ENCODE measurements at places on chromosomes 4 and X.

- no peak for DNase-seq
Measured at GRCh38 chrX:74242484-74243138, 61.4 kb upstream of the ZCCHC13 start.

GRCh38 chr4:14568351-14568750 is 433.9 kb upstream of the CPEB2 start:
- DNase-seq: no peak

GRCh38 chrX:110852180-110852579 is 56.6 kb upstream of the CHRDL1 start:
- peak; percentile 34 for DNase-seq

- DNase-seq: no peak
Measured at GRCh38 chr4:148445071-148445859, 3.1 kb upstream of the NR3C2 start.

DNA sequence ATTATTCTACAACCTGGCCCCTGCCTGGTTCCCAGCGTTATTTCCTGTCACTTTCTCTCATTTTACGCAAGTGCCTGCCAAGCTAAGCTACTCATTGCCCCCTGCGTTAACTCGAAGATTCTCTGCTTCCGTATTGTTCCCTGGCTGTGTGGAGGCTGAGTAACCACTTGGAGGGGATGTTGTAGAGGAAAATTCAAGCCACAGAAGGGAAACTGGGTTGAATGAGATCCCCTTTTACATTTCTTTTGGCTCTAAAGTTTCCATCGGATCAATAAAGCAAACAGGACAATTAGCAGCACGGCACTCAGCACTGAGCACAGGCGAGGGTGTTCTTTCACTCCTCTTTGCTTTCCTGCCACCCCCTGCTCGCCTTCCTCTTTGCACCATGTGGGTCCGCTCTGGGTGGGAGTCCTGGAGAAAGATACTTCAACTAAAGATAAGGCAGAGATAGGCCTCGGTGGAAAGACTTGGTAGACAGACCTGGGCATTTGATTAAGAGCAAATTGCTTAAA is 4.2 kb upstream of the TMSB4X start:
- DNase-seq: peak; percentile 72

DNA sequence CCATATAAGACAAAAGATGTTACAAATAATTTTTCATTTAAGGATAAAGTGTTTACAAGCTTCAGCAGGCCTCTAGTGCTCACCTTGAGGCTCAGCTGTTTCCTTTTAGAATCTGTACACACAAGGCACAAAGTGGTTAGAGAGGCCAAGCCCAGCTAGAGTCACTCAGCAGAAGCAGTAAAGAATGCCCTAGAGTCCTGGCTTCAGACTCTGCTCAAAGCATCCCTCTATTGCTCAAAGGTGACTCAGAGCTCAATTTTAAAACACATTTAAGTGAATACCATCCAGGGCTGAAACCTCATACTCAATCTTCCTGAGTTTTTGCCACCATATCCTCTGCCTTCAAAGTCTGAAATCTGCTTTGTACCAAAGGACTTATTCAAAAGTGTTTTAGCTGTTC is 22.6 kb upstream of the PHF8 start:
- peak; percentile 48 for DNase-seq

DNA sequence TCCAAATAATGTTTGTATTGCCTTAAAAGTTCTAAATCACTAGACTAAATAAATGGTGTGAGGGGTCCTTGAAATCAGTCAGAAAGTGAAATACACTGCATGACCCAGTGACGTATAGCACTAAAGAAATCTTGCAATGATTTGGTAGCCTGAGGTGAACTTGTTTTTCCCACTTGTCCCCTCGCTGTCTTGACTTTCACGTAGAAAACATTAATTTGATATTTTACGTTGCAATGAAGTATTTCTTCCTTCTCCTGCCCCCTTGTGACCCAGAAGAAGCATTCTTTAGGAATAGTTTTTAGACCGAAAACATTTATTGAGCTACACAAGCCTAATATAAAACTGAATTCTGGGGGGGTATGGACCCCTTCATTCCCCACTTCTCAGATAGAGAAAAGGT is 3.7 kb downstream of the KLB start:
- DNase-seq: no peak

DNA sequence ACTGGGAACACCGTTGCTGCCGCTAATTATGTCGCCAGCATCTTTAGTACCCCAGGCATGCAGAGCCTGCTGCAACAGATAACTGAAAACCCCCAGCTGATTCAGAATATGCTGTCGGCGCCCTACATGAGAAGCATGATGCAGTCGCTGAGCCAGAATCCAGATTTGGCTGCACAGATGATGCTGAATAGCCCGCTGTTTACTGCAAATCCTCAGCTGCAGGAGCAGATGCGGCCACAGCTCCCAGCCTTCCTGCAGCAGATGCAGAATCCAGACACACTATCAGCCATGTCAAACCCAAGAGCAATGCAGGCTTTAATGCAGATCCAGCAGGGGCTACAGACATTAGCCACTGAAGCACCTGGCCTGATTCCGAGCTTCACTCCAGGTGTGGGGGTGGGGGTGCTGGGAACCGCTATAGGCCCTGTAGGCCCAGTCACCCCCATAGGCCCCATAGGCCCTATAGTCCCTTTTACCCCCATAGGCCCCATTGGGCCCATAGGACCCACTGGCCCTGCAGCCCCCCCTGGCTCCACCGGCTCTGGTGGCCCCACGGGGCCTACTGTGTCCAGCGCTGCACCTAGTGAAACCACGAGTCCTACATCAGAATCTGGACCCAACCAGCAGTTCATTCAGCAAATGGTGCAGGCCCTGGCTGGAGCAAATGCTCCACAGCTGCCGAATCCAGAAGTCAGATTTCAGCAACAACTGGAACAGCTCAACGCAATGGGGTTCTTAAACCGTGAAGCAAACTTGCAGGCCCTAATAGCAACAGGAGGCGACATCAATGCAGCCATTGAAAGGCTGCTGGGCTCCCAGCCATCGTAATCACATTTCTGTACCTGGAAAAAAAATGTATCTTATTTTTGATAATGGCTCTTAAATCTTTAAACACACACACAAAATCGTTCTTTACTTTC is 1.8 kb downstream of the UBQLN2 start:
- peak; percentile 6 for DNase-seq

DNA sequence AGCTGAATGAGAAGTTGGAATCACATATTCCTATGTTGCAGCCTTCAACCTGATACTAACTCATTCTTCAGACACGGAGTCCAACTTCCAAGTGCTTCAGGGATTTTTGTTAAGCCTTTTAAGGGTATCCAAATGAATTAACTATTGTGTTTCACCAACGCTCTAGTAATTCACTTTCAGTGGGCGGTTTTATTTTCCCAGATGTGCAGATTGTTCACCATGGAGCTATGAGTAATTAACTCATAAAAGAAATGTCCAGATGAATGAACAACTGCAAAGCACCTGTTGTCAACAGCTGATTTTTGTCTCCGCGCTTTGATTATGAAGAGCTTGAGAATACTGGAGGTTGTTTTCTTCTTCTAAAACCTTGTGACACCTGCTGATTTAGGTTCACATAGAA is 187.6 kb downstream of the CBR4 start:
- DNase-seq: no peak

DNA sequence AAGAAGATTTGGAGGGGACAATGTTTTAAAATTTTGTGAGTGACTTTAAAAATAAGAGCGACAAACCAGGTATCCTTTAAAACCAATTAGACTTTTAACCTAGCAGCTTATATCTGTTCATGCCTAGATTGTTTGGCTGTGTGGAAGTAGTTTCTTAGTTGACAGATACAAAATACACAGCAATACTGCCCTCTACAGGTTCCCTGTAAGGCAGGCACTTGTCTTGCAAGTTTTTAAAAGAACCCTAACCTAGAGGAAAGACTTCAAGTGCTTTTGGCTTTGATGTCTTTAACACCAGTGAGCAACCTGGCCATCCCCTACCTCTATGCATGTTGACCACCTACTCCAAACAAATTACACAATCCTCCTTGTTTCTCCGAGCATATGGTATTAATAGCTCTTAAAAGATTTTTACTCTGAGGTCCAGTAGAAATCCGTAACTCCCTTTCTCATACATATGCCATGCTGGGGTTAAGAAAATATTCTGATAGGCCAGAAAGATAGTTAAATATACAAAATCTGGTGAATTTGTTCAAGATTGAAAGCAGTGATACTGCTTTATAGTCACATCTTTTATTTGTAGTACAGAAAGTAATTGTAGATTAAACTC is 273.0 kb downstream of the ARHGAP24 start:
- peak; percentile 70 for DNase-seq

GRCh38 chrX:74922922-74923543 is 2.2 kb downstream of the NEXMIF start:
- DNase-seq: no peak

GRCh38 chr4:183738081-183738673 is 79.1 kb downstream of the TRAPPC11 start:
- no peak for DNase-seq

DNA sequence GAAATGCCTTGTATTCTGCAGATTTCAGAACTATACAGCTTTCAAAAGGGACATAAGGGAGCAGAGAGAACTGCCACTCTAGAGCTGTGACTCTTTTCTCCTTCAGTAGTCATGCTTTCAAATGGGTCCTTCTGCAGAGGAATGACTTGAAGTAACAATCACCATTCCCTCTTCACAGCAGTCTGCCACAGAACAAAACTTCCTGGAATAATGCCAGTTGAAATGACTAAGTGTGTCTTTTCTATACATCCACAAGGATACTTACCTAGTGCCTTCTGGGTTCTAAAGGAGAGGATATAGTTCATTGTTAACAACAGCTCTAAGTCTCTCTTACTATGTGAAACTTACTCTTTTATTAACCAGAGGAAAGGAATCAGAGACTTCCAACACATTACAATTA is 515.4 kb upstream of the ATOH1 start:
- DNase-seq: no peak

DNA sequence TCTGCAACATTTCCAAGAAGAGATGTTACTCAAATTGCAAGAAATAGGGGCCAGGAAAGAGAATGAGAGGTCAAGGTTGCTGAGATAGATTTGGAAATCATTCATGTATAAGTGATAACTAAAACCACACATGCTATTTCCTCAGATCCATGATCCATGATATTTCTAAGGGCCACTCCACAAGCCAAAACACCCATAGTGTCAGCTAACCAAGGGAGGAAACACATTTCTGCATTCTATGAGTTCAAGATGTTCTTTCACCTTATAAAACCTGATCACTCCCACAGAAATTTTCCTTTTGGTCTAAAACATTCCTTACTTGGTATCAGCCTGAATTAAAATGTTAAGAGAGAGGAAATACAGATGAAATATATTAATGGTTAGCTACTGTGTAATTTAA is 47.2 kb downstream of the TBCK start:
- DNase-seq: no peak

DNA sequence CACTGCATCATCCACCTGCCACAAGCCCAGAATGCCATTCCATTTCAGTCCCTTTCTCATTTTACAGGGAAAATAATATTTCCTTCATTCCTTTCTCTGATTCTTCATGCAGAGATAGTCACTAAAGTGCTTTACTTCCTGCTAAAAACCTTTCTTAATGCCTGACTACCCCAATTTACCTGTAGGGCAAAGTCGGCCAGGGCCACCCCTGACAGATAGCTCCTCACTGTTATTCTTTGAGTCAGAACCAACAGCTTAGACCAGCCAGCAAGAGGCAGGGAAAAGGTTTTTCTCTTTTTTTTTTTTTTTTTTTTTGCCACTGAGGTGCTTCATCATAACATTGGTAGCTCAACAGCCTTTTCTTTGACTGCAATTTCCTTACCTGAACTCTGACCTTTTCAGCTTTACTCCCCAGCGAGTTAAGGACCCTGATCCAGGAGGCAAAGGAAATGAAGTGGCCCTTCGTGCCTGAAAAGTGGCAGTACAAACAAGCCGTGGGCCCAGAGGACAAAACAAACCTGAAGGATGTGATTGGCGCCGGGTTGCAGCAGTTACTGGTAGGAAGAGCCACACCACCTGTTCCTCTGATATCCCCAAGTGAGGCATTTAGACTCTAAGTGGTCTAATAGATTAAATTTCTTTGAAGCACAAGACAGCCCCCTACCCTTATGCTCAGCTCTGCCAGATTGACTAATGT is 85.0 kb downstream of the ALPK1 start:
- no peak for DNase-seq

All from M059J (cell line).